ENCODE measurements at places on chromosomes 13 and 19. TPM values are rescaled to one million over a fixed set of nuclear protein-coding genes. Genes with fewer than 3 reads are reported as not detected.

F10 gene
- not detected for total RNA-seq

ERICH6B gene
- not detected for total RNA-seq

KIR2DL1 gene
- total RNA-seq, result not detected

SLC6A16 gene
- 0.61 TPM for total RNA-seq

SIGLEC14 gene
- not detected for total RNA-seq

SELENOV gene
- not detected for total RNA-seq

CLEC17A gene
- total RNA-seq, result 0.83 TPM

SOX1 gene
- not detected for total RNA-seq

KLF1 gene
- 0.38 TPM for total RNA-seq

ZNF507 gene
- 25.6 TPM for total RNA-seq

C13orf46 gene
- total RNA-seq, result 1.9 TPM

CNFN gene
- total RNA-seq, result not detected

ZNF555 gene
- 1.5 TPM for total RNA-seq

PRMT1 gene
- 419 TPM for total RNA-seq

SPACA4 gene
- total RNA-seq, result not detected

CD70 gene
- 26.2 TPM for total RNA-seq

SCAMP4 gene
- 25.1 TPM for total RNA-seq

Data from activated CD8-positive, alpha-beta T cell treated with anti-CD3 and anti-CD28 coated beads for 36 hours (primary cell).